ENCODE measurements at places on chromosomes 11 and 22.

GRCh38 chr22:25069758-25070481 lies 117.4 kb downstream of the KIAA1671 start:
- no peak for DNase-seq

DNA sequence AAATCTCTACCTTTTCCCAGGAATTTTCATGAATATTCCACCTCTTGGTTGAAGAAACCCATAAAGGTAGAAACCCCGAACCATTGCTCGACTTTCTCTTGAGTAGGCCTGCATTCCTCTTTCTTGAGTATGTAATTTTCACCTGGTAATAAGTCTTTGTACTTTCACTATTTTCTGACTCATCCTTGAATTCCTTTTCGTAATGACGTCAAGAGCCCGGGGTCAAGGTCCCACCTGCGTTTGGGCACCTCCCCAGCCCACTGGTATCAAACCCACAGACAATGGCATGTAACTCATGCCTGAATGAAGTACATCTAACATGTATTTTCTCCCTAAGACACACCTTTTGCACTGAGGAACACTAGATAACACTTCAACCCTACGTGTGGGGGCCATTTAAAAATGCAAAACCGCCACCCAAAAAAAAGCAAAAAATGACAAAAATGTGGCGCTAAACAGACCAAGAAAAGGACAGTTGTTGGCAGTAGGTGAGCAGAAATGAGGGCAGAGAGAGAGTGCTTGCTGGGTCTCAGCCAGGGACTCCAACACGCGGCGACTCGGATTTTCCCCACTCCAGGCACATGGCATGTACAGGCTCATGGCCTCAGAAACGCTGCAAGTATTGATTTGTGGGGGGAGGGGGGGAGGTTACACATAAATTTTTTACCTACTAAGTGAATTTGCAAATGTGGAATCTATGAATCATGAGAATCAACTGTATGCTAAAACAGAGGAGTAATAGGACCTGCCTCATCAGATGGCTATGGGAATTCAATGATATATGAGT lies 4.1 kb upstream of the C11orf24 start:
- DNase-seq: no peak

- peak; percentile 20 for DNase-seq
Observed at GRCh38 chr11:122850076-122850631, 11.9 kb downstream of the CRTAM start.

DNA sequence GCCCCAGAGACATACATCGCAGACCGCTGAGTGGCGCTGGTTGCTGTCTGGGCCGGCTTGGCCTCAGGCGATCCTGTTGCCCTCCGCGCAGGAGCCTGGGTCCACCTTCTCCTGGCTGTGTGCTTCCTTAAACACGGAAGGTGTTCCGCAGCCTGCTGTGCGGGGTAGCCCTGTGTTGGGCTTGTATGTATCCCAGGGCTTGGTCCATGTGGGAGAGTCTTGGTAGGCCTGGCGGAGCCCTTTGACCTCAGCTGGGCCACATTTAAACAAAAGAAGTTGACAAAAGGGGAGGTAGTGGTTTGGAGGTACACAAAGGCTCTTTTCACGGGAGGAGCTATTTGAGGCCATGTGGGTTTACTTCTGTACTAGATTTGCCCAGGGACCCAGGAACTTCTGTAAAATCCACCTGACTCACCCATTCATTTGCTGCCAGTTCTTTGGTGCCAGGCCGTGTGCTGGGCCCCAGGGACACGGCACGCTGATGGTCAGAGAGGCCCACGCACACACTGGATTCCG lies 11.0 kb upstream of the GRAMD4 start:
- DNase-seq: no peak

DNA sequence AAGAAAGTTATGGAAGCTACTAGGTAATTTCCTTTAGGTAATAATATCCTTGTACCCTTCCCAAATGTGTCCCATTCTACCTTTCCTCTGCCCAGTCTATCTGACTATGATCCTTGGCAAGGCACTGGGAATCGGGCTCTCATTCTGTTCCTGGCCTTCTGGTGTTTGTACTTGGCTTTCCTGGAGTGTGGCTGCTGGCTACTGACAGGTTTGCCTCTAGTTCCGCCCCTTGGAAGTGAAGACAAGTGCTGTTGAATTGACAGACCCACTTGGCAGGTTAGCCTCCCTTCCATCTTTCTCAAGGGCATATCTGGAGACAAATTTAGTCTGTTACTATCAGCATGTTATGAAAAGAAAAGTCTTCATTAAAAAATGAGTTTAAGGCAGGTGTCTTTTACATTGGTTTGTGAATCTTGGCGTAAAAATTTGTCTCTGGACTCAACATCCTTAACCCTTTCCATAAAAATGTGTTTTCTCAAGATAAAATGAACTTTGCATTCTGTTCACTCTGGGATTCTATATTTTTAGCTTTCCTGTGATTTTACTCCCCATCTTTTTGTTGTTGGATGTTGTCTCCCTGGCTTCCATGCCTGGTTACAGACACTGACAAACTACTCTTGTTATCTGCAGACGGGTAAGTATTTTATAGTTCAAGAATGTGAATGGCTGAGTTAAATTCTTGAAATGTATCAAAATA lies 287.4 kb upstream of the PDGFD start:
- DNase-seq: no peak

GRCh38 chr22:44571566-44572413 lies 73.8 kb upstream of the RTL6 start:
- no peak for DNase-seq

- DNase-seq: no peak
Observed at GRCh38 chr11:65377777-65378176, 4.7 kb downstream of the SLC25A45 start.

GRCh38 chr11:103652013-103652412 lies 384.4 kb upstream of the DDI1 start:
- no peak for DNase-seq

GRCh38 chr11:79110321-79110720 lies 330.5 kb downstream of the TENM4 start:
- DNase-seq: no peak

DNA sequence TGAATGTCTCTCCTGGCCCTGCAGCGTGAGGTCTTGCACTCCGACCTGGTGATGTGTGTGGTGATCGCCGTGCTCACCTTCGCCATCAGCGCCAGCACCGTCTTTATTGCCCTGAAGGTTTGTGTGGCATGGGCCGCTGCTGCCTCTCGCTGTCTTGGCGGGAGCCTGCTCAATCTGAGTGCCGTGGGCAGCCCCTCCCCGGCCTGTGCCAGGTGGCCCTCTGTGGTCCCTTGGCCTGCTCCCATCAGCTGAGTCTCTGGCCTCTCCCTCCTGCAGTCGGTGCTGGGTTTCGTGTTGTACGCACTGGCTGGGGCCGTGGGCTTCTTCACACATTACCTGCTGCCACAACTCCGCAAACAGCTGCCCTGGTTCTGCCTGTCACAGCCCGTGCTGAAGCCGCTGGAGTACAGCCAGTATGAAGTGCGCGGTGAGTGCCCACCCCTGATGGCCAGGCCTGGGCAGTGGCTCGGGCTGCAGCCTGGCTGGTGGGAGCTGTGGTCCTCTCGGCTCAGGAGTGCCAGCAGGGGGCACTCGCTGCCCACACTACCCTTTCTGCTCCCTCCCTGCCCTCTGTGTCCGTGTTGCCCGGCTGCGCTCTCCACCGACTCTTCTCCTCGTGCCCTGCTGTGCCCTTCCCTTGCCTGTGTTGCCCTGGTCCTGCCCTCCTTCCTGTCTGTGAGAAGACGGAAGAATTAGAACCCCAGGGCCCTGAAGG lies 10.2 kb downstream of the PCNX3 start:
- DNase-seq: no peak

DNA sequence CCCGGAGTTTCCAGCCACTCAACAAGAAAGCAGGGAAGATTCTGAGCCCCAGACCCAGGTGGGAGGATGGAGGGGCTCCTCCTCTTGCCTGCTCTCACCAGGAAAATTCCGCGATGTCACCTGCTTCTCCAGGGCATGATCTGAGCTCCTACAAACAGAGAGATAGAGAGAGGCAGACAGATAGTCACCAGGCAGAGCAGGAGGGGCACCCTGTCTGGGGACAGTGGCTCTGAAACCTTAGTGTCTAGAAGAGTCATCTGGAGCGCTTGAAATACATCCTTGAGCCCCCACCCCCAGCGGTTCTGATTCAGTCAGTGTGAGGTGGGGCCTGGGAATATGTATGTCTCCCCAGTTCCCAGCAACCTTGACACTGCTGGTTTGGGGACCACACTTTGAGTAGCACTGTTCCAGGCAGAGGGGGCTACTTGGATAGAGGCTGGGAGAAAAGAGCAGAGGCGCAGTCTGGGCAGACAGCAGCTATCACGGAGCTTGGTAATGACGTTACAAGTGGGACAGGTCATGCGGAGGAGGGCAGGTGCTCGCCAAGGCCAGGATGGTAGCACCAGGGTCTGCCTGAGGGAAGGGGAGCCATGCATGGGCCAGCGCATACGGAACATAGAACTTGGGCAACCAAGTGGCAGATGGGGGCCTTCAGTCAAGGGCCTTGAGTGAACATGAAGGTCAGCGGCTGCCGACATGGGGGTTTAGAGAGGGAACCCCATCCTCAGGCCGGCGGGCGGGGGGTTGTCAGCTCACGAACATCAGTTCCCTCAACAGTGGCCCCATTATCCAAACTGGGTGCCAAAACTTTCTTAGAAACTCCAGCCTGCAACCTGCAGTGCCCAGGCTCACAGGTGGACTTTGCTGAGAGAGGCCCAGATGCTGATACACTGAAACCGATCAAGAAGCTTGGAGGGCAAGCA lies 60.9 kb upstream of the MYEOV start:
- DNase-seq: no peak

GRCh38 chr22:44824271-44824670 lies 71.9 kb downstream of the ARHGAP8 start:
- DNase-seq: no peak

- no peak for DNase-seq
Observed at GRCh38 chr11:74000307-74001133, 8.4 kb downstream of the UCP3 start.
